ENCODE measurements at places on chromosomes 5 and 9.
A peak's percentile ranks its signal among the peaks of the same experiment; 100 is the strongest.

DNA sequence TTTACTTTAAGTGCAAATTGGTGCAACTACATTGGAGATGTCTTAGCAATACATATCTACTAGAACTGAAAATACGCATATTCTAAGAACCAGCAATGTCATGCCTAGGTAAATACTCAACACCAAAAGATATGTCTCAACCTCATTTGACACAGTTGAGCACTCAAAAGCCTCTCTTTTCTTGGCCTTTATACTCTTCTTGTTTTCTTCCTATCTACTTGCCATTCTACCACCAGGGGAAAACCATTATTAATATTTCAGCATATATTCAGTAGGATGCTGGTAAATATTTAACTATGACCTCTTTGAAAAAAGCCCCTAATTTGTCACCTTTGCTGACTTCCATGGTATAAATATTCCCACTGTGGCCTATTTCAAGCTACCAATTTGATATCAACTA is 443.8 kb downstream of the LRRC70 start:
- no peak for DNase-seq

- DNase-seq = no peak
Measured at GRCh38 chr9:95514342-95514741, 2.4 kb downstream of the PTCH1 start.

GRCh38 chr9:134364391-134365114 is 38.3 kb downstream of the RXRA start:
- no peak for DNase-seq

- DNase-seq = no peak
Measured at GRCh38 chr9:18905028-18905882, 127.8 kb downstream of the SAXO1 start.

- DNase-seq = no peak
Measured at GRCh38 chr5:132653716-132654115, 4.3 kb upstream of the IL13 start.

GRCh38 chr5:58937031-58937681 is 354.3 kb downstream of the RAB3C start:
- no peak for DNase-seq

GRCh38 chr5:72166070-72166979 is 59.0 kb downstream of the MAP1B start:
- no peak for DNase-seq

GRCh38 chr9:79817438-79818004 is 245.8 kb downstream of the TLE4 start:
- no peak for DNase-seq

DNA sequence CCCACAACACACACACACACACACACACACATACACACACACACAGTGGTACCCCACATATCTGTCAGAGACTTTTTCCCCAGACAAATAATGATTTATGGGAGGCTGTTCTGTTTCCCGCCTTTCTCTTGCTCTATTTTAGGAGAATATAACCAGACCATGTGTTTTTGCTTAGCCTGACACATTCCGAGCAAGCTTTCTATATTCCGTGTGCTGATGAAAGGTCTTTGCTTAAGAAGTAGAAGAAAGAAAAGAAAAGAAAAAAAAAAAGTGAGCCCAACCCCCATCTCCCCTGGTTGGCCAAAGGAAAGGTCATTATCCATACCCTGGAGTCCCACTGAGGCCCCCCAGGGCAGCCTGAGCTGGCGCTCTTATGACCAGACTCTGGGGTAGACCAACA is 338.6 kb downstream of the SLIT3 start:
- no peak for DNase-seq

GRCh38 chr9:127523312-127523851 is 72.1 kb downstream of the LRSAM1 start:
- DNase-seq = no peak

DNA sequence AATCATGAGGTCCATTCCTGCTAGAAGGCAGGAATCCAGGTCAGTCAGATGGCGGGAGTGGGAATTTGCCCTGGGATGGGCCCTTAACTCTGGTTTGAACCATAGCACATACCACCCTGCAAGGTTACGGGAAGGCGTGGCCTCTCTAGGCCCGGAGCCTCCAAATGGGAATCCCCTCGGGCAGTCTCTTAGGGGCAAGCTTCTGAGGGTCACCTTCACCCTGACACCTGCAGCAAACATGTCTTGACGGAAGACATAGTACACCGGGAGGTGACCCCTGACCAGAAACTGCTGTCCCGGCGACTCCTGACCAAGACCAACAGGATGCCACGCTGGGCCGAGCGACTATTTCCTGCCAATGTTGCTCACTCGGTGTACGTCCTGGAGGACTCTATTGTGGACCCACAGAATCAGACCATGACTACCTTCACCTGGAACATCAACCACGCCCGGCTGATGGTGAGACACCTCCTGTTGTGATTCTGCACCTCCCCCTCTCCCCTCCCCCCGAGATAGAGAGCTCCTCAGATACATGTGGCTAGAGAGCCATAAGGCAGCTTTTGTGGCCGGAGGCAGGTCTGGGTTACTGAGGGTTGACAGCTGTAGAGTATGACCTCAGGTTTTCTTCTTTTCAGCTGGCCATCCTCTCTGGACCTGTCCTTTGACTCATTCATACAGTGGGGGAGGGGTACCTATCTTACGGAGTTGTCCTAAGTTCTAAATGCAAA is 957 bp downstream of the PRELID1 start:
- DNase-seq = no peak

GRCh38 chr5:113039229-113039933 is 62.8 kb downstream of the DCP2 start:
- DNase-seq = no peak

- DNase-seq = no peak
Measured at GRCh38 chr9:124037790-124038189, 26.2 kb downstream of the LHX2 start.

DNA sequence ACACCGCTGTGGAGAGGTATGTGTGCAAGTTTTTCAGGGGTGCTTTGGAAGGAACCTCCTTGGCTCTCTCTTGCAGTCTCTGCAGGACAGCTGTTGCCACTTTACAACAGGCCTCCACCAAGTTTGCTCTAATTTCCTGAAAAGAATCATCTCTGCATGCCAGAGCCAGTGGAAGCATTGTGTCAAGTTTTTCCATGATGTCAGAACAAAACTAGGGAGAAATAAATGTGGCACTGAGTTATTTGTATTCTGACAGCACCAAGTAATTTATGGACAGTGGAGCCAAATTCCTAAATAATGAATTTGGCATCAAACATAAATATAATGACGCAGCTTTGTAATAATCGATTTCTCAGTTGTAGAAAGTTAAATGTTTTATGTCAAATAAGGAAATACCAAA is 146.9 kb downstream of the KIAA0825 start:
- no peak for DNase-seq

DNA sequence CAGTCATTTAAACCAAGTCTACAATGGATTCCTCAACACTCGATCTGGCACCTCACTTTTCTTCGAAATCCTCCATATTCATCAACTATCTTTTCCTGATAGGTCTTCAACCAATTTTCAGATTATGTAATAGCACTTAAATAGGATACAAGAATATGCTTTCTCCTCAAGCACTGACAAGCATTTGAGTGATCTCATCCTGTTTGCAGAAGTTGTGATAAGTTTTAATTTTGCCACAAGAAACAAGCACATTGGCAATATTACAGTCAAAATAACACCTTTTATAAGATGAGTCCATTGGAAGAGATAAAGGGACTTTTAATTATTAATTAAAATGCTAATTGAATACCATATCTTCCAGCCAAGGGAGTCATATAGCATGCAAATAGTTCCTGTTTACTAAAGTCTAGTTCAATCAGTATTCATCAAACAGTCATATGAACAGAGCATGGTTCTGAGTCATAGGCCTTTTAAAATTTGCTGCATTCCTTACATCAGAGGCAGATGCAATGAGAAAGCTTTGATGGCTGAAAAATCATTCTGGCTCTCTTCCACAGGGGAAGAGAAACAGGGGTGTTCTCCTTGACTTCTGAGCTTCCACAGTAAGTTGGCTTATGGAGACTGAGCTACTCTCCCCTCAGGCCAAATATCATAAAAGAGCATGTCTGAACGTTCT is 32.7 kb upstream of the ZCCHC9 start:
- no peak for DNase-seq

DNA sequence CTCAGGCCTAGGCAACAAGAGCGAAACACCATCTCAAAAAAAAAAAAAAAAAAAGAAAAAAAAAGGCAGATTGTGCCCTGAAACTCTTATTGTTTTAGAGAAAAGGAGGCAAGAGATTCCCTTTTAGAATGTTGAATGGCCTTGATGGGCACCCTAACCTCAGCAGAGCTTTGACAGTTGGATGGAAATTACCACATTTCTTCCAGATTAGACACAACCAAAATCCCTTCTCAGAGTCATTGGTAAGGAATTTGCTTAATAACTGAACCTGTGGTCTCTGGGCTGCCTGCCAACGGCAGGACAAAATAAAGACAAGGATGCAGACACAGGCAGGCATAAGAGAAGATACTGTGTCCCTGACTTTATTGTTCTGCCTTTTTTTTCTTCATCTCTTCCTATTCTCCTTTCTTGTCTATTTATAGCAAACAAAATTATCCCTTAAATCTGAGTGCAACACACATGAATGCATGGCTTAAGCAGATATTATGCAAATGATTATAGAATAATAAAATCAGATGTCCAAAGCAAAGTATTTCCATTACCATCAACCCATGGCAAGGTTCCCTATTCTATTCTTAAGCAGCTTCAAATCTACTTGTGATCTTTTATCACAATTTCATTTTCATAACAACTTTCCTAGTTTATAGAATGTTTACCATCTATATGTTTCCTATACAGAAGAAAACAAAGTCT is 37.3 kb upstream of the TRIO start:
- DNase-seq = no peak

GRCh38 chr5:81749561-81750307 is 1.2 kb downstream of the SSBP2 start:
- DNase-seq = peak; percentile 47

GRCh38 chr5:134911285-134912206 is 6.6 kb downstream of the PCBD2 start:
- no peak for DNase-seq

DNA sequence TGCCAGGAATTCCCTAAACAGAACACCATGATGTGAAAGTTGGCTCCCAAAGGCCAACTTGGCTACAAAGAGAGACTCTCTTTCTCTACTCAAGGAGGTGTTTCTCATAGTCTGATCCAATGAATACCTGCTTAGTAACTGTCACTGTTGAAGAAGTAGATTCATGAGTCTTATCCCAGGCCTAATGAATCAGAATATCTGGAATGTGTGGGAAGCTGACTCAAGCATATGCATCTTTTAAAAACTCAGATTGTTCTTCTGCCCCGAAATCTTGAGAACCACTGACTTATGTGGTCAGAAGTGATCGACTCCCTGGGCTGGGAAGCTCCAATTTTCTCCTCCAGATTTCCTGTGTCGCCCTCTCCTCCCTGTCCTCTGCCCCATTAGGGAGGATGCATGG is 345.6 kb downstream of the PLK2 start:
- DNase-seq = no peak

DNA sequence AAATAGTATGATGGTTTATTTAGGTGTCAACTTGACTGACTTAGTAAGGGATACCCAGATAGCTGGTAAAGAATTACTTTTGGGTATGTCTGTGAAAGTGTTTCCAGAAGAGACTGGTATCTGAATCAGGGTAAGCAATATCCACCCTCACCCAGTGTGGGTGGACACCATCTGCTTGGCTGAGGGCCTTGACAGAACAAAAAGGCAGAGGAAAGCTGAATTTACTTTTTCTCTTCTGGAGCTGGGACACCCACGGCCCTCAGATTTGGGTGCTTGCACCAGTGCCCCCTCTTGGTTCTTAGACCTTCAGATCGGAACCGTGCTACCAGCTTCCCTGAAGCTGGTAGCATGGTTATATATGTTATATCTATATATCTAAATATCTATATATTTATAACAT is 489.5 kb upstream of the MPDZ start:
- no peak for DNase-seq

GRCh38 chr9:137816531-137817235 is 60.9 kb upstream of the CACNA1B start:
- no peak for DNase-seq

DNA sequence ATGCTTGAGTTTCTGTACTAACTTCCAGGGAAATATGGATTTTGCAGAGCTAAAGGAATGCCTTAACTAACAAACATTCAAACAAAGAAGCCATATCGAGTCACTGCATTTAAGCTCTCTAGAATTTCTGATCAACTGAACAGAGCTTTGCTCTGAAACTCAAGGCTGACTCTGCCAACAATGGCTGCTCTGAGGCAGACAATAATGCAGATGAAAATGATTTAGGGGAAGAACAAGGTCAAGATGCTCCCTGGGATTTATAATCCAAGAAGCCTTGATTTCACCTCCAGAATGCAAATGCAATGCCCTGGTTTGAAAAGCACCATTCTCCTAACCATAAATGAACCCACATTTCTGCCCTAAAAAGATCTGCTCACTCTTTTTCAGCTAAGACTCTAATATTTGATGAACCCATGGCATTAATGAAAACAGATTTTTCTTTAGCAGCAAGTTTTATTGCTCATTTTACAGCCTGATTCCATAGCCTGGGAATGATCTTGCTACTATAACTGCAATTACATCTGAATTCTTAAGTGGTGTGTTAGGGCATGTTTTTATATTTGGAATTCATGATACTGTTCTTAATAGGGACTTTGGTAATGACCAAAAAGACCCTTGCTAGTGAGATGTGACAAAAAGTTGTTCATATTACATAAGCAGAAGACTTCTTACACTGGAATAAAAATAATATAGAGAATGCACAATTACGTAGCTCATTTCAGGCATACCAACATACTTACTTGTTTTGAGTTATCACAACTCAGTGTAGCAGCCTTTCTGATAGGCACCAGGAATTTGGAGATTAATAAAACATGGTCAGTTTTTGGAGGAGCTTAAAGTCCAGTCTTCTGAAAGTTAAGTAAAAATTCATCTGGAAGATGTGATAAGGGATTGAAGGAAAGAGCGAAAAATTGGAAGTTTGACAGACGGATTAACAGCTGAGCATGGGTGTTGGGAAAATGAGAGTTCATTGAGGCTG is 169.4 kb downstream of the TRPM3 start:
- DNase-seq = no peak

DNA sequence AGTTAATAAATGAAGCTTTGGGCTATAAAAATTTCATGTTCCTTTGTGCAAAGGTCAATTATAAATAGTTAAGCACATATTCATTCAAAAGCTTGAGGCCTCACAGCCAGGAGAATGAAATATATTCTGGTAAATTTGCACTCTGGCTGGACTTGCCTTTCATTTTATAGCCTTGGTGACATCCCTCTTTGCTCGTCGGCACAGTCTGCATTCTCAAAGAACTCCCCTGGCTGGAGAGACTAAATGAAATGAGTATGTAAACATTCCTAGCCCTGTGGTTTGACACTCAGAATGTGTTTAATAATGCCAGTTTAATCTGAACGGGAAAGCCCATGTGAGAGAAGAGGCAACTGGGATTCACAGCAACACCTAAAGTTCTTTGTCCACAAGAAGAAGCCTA is 285.6 kb downstream of the BRINP1 start:
- DNase-seq = no peak

DNA sequence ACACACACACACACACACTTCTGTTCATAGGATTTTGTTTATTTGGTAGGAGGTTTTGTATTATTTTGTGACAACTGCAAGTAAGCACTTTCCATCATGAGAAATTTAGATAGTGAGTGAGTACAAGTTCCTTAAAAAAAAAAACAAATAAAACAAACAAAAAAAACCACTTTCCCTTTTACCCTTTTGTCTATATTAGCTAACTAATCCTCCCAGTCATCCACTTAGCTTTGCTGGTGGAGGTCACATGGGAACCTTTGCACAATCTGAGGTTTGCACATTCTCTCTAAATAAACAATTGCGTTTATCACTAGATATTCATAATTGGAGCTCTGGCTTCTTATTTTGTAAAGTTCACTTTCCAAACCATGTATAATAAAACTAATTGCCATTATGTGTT is 6.8 kb downstream of the ITGA1 start:
- DNase-seq = no peak

Data from activated naive CD4-positive, alpha-beta T cell (primary cell).